Karpas-422 (cell line): ENCODE measurements at places on chromosomes 3 and 15.

DNA sequence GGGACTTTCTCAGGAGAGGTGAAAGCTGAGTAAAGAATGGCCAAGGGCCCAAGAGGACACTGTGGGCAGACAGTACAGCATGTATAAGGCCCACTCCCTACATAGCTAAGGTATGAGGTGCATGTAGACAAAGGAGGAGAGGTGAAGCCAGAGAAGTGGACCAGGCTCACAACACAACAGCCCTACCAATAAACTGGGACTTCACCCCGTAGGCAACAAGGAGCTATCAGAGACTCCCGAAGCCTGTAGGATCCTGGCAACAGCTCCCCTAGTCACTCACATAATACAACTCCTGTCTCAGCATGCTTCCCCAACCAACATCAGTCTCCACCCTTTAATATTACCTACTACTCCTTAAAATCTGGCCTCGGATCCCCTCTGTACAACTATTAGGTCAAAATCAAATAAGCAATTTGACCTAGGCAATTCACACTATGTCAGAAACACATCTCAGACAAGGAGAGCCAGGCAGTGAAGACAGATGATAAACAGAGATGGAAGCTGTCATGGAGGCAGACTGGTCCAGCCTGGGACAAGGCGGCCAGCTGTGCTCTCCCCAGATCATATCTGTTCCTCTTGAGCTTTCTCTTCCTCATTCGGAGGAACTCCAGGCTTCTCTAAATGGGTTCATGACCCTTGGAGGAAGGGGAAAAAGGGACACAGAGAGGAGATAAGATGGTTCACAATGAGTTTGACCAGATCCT, 1.4 kb downstream of the XXYLT1 start:
- no peak for DNase-seq

DNA sequence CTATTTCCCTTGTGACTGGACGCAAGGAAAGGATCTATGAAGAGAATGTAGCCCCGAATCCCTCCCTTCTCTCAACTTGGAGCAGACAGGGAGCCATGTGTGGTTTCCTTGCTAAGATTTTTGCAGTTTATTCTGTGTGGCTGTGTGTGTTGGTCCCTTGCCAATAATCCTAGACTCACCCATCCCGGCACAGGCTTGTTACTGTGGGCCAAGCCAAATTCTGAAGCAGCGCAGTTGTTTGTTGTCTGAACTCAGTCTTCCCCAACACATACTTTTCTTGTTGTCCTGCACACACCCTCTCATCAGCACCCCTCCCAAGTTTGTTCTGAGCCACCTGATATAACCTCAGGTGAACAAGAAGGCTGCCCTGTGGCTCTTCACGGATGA, 193.3 kb upstream of the CTDSPL start:
- DNase-seq, result peak; percentile 16

DNA sequence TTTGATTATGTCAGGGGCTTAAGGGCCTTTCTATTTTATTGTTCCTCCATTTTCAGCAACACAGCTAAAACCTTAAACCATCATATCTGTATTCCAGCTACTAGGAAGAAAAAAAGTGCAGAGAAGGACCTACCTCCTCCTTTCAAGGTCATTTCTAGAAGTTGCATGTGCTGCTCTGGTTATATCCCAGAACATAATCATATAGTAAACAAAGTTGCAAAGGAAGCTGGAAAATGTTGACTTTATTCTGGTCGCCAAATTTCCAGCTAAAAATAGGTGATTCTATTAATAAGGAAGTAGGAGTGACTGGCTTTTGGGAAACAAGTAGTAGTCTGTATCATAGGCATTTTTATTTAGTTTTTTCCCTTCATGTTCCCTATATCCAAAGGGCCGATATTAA, 21.3 kb upstream of the B3GALNT1 start:
- no peak for DNase-seq

DNA sequence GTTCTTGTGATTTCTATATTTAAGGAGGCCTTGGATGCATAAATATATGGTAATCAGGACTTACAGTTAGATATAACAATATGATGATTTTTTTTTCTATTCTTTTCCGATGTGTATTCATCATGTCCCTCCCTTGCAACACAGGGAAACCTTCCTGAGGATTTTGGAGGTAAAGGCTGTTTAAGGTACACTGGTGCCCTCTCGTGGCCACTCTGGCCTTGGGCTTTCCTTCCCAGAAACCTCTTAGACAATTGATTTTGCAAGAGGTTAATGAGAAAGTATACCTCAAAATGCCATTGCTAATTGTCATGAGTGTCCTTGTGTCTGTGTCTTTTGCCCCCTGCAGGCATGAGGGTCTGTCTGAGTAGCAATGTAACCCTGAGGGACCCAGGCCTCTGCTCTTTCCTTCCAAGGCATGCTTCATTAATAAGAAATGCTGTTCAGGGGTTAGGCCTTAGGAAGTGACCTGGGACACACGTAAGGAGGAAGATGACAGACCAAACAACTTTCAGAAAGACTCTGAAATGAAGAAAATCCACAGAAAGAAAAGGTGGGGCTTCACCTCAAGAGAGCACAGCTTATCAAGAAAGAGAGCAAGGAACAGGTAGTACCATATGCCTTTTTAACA, 70.3 kb upstream of the PPP2R3A start:
- DNase-seq, result peak; percentile 78

DNA sequence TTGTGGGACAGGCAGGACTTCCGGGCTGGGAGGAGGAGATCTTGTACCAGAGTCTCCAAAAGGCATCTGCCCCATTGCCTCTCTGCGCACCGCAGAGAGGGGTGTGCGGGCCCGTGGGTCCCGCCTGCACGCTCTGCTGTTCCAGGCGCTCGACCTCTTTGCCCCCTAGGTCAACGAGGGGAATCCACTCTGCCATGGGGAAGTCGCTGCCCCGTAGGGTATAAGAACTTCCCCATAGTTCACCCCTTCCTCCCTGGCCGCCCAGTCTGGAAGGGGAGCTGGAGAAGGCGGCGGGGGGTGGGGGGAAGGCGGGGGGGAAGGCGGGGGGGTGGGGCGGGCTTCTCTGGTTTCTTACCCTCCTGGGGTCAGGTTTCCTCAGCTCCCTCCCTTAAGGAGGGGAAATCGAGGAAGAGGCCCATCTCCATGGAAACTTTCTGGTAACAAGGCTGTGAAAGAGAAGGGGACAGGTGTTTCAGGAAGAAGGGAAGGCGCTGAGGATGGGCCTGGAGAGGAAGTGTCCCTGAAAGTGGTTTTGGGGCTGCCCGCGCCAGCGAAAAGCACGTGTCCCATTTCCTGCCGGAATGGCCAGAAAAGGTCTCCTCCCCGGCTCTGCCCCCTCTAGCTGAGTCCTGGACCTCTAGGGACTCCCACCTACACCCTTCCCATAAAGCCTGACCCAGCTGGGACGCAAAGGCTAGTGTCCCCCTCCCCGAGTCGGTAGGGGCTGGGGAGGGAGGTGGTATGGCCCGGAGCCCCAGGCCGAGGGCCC, 27.5 kb downstream of the NR1I2 start:
- peak; percentile 49 for DNase-seq

GRCh38 chr3:166446291-166446690, 609.1 kb upstream of the BCHE start:
- DNase-seq, result no peak

GRCh38 chr3:73148206-73148605, 86.7 kb downstream of the EBLN2 start:
- DNase-seq, result no peak

DNA sequence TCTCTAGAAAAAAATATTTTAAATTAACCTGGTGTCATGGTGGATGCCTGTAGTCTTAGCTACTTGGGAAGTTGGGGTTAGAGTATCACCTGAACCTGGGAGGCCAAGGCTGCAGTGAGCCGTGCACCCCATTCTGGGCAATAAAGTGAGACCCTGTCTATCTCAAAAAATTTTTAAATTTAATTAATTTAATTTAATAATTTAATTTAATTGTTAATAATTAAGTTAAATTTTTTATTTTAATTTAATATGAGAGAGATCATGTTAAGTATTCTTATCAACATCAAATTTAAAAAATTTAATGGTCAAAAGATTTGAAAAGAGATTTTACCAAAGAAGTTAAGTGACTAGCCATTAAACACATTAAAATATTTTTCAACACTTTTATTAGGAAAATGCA, 40.8 kb upstream of the FOXB1 start:
- no peak for DNase-seq

DNA sequence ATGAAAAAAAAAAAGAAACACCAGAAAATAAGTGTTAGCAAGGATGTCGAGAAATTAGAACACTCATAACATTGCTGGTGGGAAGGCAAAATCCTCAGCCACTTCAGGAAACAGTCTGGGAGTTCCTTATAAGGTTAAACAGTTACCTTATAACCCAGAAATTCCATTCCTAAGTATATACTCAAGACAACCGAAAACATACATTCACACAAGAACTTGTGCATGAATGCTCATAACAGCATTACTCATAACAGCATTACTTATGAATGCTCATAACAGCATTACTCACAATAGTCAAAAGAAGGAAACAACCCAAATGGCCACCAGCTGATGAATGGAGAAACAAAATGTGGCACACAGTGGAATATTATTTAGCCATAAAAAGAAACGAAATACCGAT, 34.8 kb upstream of the DCP1A start:
- no peak for DNase-seq

GRCh38 chr15:89781891-89782618, 5.9 kb downstream of the MESP2 start:
- no peak for DNase-seq

- DNase-seq, result no peak
These were observed 67.8 kb downstream of the WNT7A start for GRCh38 chr3:13812034-13812471.

DNA sequence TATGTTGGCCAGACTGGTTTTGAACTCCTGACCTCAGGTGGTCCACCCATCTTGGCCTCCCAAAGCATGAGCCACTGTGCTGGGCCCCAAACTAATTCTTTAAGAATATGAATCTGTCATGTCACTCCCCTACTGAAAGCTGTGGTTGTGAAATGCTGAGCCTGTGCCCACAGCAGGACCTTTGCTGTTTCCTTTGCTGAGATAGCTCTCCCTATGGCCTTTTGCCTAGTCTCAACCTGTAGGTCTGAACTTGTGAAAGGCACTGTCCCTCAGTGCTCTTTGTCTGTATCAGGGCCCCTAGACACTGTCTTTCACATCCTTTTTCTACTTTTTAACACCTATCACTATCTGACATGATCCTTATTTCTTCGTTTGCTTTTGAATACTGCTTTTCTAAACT, 62.7 kb upstream of the CCR4 start:
- no peak for DNase-seq

GRCh38 chr15:25487226-25487884, 48.5 kb upstream of the UBE3A start:
- DNase-seq, result no peak

GRCh38 chr3:18531662-18532061, 106.5 kb upstream of the SATB1 start:
- DNase-seq, result no peak

DNA sequence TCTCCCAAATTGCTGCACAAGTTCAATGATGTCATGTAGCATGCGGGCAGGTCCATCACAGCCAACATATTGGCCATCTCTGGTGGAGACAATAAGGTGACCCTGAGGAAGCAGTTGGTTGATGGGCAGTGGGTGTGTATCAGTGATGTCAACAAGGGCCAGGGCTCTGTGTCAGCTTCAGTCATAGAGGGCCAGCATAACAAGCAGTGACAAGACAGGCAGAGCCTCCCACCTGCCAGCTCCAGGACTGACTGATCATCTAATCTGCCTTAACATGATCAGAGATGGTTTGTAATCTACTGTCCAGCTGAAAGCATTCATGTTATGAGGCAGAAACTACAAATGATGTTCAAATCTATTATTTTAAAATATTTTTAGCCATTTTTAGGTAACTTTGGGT, 62.3 kb downstream of the GLB1 start:
- DNase-seq, result no peak

- no peak for DNase-seq
These were observed 64.7 kb upstream of the CCDC39 start for GRCh38 chr3:180743813-180744590.

GRCh38 chr3:54180921-54181320, 58.6 kb downstream of the CACNA2D3 start:
- no peak for DNase-seq

DNA sequence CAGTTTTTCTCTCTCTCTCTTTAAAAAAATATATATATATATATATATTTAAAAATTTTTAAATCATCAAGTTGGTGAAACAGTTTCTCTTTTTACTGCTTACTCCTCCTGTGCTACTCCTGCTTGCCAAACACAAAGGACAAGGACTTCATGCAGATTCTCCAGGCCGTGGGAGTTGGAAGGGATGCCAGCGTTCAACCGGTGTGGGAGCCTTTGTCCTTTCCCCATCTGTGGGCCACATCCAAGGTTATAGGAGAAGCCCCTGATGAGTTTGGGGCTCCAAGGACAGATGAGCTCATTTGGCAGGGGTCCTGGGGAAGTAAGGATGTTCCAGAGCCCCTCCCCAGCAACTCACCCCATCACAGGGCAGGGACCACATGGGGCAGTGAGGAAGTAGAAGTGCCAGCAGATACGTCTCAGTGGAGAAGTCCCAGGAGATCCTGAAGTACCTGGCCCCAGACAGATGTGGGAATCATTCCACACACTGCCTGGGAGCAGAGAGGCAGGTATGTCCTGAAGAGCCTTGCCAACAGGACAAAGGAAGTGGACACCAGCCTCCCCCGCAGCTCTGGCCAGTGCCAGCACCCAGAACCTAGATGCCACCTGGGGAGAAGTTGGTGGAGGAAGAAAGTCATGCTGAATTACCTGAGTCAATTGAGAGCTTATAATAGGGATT, 36.6 kb downstream of the CCK start:
- DNase-seq, result no peak

DNA sequence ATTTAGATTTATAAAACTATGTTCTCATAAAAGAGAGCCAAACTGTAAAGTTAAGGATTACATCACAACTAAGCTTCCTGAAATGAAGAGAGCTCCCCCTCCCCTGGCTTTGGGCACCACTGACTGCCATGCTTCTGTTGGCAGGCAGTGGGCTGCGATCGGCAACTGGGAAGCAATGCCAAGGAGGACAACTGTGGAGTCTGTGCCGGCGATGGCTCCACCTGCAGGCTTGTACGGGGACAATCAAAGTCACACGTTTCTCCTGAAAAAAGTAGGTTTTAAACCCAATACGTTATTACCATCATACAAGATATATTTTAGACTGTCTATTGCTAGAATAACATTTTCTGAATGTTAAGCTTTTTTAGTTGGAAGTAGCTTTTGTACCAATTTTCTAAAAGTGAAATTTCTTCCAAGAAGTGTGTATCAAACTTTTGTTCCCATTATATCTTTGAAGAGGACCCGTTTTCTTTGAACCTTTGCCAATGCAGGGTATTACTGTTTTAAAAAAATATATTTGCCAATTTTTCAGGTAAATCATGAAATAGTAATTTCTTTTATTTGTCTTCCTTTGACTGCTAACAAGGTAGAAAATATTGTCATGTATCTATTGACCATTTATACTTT, 184.1 kb downstream of the ADAMTSL3 start:
- DNase-seq, result no peak

DNA sequence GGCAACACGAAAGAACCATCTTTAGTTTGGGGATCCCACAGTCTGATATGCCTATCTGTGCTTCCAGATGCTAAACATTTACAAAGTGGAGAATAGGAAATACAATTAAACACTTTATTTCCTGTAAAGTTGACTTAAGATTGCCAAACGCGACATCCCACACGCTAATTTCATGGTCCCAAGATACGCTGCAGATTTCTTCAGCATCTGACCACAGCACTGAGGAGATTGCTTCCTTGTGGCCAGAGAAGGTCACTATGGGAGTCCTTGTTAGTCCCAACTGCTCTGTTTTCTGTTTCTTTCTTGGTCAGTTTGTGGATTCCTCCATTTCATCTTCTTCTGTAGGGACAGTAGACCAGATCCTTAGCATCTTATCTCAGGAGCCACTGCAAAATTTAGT, 43.3 kb downstream of the ASB7 start:
- DNase-seq, result no peak
